ENCODE measurements at places on chromosomes 2 and 18.

GRCh38 chr2:107255744-107256143 lies 369.8 kb upstream of the ST6GAL2 start:
- no peak for DNase-seq

DNA sequence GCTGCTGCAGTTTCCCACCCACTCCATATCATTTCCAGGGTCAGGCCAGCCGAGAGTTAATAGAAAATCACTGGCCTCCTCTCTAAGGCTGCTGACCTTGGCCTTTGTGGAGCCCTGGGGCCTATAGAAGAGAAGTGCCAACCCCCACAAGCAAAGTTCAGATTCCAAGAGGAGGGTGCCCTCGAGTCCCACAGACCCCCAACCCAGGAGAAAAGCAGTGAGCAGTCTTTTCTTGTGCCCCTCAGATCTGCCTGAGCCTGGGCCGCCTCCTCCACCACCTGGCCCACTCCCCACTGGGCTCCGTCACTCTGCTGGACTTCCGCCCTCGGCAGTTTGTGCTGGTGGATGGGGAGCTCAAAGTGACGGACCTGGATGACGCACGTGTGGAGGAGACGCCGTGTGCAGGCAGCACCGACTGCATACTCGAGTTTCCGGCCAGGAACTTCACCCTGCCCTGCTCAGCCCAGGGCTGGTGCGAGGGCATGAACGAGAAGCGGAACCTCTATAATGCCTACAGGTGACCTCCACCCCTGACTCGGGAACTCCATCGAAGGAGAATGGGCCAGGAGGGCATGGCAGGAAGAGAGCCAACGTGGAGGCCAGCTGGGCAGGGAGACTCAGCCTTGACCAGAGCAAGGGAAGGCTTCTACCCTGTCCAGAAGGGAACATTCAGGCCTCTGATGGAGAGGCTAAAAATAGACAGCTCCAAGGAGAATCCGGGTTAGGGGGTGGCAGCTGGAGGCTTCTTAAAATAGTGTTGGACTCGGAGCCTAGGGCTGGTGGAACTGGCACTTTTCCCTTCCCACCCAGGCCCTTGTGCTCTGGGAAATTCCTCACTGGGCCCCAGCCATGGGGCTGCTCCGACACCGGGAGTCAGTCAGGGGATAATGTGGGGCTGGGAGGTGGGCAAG lies 6.2 kb downstream of the PKDCC start:
- DNase-seq: no peak

DNA sequence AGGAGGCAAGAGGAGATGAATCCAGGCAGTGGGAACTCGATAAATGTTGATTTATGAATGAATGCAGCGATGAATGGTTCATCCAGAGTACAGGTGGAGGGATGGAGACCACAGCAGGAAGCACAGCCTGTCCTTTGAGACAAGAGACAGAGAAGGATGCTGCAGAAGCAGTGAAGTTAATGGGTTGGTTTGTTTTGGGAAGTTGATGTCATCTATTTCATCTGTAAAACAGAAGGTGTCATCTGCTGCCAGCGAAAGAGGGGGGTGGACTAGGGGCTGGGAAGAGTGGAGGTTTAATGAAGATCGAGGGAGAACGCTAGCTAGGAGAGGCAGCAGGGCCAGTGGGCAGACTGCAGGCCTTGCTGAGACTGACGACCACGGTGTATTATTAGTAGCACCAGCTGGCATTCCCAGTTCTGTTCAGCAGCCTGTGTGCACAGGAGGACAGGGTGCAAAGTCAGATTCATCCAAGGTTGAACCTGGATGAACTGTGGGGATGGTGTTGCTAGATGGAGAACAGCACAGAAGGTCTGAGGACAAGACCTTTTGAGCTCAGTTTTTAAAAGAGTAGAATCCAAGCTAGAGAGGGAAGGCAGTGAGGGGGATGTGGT lies 120.3 kb upstream of the CAPN13 start:
- no peak for DNase-seq

DNA sequence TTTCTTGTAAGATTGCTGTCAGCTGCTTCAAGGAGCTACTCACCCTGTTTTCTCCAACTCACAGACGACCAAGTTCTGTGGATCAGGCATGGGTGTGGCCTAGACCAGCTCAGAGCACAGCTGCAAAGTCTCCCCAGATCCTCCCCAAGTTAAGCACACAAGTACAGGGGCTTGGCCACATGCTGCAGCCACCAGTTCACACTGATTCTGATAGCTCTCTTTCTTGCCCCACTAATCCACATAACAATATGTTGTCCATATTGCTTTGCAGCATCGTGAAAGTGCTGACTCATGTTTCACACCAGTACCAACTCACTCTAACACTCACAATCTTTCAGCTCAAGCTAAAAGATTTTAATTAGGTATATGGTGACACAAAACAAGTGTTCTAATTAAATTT lies 437.0 kb downstream of the PARD3B start:
- no peak for DNase-seq

- DNase-seq: no peak
Measured at GRCh38 chr18:23805898-23806297, 116.6 kb downstream of the LAMA3 start.

- peak; percentile 69 for DNase-seq
Measured at GRCh38 chr2:25672494-25673299, 680 bp downstream of the DTNB start.

- DNase-seq: no peak
Measured at GRCh38 chr2:218332288-218332687, 24.4 kb upstream of the CATIP start.

DNA sequence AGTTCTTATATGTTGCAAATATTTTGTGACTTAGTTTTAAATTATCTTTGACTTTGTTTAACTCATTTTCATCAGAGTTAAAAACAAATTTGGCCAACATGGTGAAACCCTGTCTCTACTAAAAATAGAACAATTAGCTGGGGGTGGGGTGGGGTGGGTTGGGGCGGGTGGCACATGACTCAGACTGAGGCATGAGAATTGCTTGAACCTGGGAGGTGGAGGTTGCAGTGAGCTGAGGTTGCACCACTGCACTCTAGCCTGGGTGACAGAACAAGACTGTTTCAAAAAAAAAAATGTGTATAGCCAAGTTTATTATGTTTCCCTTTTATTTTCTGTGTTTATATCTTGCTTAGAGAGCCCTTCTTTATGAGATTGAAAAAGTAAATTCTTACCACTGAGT lies 14.2 kb upstream of the LIPG start:
- DNase-seq: no peak

DNA sequence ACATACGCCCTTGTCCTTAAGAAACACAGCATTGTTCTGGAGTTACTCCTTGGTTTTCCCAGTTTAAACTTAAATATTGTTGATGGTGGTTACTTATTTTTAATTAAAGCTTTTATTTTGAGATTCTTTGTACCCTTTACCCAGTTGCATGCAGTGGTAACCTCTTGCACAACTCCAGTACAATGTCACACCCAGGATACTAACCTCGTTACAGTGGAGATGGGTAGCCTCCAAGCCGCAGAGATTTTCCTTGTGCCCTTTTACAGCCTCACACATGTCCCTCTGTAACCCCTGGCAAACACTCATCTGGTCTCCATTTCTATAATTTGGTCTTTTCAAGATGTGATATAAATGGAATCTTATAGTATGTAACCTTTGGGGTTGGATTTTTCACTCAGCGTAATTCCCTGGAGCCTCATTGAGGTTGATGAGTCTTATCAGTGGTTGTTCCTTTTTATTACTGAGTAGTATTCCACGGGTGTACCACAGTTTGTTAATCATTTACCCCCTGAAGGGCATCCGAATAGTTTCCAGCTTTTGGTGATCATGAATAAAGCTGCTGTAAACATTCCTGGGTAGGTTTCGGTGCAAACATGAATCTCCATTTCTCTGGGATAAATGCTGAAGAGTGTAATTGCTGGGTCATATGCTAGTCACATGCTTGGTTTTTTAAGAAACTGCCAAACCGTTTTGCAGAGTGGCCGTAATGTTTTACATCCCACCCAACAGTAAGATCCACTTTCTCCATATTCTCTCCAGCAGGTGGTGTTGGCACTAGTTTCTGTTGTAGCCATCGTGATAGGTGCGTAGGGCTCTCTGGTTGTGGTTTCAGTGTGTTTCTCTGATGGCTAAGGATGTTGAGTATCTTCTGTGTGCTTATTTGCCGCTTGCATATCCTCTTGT lies 68.6 kb downstream of the DGKD start:
- no peak for DNase-seq

DNA sequence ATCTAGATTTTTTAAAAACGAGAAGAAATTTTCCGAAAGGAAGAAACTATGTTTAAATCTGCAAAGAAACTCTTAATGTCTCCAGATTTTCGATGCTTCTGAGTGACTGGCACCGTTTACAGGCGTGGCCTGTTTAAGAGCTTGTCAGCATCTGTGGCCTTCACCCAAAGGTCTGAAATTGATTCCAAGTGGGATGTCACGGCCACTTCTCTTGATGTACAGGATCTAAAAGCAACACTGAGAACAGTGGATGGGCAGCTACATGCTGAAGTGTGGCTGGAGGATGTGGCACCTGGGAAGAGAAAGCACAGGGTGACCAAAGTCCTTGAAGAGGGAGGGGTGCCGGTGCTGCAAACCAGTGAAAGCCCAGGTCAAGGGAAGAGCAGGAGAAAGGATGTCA lies 28.0 kb downstream of the EMILIN2 start:
- DNase-seq: no peak

DNA sequence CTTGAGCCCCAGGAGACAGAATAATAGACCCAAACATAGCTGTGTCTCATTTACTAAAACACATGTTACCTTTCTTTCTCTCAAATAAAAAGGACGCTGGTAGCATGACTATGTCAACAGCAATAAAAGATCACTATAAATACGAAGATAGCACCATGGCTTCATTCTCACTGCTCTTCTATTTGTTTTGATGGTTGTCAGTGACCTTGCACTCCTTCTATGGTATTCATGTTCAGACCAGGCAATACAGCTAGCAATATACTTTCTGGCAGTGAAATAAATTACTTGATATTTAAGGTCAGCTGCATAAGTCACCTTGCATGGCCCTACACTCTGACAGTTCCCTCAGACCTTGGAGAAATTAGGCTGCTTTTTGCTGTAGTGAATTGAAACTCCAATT lies 263.2 kb upstream of the CDH7 start:
- DNase-seq: no peak

GRCh38 chr2:119838179-119838578 lies 78.5 kb downstream of the PTPN4 start:
- no peak for DNase-seq

GRCh38 chr2:55923982-55924321 lies 370 bp upstream of the EFEMP1 start:
- no peak for DNase-seq

DNA sequence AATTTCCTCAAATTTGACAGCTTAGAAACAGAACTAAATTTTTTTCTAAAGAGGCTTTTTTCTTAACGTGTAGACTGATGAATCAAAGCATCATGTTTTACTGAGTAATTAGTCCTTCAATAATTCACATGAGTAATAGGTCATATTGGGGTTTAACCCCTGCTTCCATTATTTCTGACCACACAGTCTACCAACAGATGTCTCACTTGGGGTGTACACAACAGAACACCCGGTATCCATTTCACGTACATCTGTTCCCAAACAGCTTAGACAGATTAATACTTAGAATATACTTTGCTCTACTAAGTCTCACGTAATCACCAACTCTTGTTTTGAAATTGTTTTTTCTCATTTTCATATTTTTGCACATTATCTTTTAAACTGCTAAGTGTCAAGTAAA lies 14.8 kb downstream of the CERKL start:
- no peak for DNase-seq

Measured in activated CD4-positive, alpha-beta T cell treated with anti-CD3 and anti-CD28 coated beads, Interleukin-2, amount 50 U/mL, for 1 hour (primary cell).